HT-29 (cell line): ENCODE measurements at places on chromosomes 7 and 10. TPM values are rescaled to one million over a fixed set of nuclear protein-coding genes. Genes with fewer than 3 reads are reported as not detected.

DNA sequence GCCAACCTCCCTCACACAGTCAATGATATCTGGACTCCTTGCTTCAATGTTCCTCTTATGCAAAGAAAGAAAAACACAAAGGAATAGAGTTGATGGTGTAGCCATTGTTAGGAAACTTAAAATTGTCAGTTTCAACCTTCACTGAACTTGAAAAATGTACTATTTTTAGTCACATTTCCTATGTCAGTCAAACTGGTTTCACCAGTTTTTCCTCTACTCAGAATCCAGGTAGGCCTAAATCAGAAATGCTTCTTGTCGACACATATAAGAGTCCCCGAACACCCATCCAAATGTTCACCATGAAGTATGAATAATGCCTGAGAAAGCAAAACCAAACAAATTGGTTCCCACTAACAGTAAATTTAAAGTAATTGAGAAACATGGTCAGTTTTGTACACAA lies 42.4 kb upstream of the ZMYND11 start:
- DNase-seq = peak; percentile 62

GRCh38 chr7:121084748-121085336 lies 96.3 kb downstream of the CPED1 start:
- no peak for DNase-seq

DNA sequence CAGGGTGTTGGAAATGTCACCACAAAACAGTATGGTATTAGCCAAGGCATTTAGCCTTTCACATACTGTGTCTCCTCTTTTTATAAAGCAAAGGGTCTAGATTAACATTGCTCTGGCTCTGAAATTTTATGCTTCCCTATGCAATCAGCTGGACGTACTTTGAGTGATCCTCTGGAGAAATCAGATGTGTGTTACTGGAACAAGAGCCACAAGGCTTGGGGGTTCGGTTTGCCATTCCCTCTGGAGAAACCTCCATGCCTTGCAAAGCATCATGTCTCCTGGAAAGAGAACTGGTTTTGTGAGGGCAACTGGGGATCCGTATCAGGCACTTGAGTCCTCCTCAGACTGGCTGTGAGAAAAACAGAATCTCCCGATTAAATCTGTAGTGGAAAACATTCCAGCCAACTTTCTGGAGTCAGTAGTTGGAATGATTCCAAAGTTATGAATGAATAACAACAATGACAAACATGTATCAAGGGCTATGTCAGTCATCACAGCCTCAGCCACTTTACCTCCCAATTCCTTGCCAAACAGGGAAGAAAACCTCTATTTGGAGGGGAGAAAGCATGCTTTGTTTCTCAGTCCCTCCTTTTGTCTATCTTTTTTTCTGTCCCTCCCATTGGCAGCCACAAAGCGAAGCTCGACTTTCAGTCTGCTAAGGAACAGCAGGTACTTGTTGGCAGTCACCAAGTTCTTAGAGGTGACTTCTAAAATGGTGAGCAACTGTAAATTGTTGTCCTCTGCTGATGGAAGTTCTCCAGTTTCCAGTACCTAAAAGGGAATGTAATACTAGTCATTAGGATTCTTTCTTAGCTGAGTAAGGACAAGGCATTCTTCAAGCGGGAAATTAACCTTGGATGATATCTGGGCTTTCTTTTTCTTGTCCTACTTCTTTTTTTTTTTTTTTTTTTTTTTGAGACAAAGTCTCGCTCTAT lies 864.8 kb upstream of the AUTS2 start:
- no peak for DNase-seq

GRCh38 chr7:19930851-19931250 lies 157.4 kb upstream of the TMEM196 start:
- no peak for DNase-seq

Gene PHKG1
- 1.5 and 1.7 TPM in 2 replicates for total RNA-seq

DNA sequence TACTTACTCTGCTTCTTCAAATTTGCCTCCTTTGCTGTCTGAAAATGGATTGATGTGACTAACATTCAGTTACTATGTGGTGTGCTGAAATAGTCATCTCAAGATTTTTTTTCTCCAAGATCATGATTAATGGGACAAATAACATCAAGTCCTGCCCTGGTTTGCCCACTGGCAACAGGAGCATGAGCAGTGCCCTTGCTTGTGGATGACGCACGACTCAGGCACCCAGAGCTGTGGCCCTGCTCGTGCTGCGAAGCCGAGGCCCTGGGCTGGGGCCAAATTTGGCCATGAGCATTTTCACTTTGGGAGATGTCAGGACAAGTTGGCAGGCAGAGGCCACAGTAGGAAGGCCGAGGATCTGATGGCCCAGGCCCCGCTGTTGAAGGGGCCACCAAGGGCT lies 239.8 kb upstream of the IGFBP3 start:
- DNase-seq = no peak

- no peak for DNase-seq
Observed at GRCh38 chr10:72009425-72010081, 45.4 kb downstream of the CHST3 start.

DNA sequence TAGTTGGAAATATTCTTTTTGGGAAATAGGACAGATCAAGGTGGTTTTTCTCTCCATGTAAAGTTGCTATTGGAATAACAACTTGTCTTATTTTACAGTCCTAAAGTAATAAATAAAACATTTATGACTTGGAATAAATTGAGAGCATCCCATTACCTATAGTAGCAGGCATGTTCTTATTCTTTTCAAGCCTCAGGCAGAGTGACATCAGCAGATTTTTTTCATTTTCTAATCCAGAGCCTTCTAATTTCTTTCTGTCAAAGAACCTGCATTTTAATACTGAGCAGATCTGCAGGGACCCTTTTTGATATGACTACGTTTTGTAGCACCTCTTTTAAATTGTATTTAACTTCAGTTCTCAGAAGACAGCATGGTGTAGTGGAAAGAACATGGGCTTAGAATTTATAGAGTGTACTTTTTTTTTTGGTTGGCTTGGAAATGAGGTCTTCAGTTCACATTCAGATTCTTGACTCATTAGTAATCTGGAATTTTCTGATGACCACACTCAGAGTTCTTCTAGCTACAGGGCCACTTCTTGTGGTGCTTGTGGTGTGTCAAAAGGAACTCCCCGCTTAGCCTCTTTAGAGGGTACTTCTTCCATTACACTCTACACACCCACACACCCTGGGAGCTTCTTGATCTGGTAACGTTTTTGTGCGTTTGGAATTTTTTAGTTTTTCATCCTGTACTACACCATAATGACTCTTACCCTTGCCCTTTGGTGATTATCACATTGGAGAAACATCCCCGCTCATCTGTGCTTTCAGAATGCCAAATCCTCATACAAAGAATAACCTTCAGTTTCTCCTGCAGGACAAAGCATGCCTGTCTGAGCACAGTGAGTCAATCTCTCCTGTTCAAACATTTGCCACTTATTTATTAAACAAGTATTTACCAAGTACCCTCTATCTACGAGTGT lies 34.6 kb downstream of the AGK start:
- no peak for DNase-seq

Gene CPA1
- not detected in 2 replicates for total RNA-seq

DNA sequence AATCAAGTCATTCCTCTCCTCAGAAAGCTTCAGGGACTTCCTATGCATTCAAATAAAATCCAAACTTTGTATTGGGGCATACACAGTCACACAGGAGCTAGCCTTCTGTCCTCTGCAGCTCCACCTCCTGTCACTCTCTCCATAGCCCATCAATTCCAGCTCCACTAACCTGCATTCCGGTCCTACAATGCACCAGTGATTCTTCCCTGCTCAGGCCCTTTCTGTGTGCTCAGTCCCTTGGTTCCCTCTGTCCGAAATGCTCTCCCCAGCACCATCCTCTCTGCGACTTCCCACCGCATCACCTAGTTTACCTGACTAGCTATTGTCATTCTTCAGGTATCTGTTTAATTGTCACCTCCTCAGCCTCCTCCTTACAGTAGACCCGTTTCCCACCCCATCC lies 26.4 kb upstream of the YAE1 start:
- DNase-seq = no peak

DNA sequence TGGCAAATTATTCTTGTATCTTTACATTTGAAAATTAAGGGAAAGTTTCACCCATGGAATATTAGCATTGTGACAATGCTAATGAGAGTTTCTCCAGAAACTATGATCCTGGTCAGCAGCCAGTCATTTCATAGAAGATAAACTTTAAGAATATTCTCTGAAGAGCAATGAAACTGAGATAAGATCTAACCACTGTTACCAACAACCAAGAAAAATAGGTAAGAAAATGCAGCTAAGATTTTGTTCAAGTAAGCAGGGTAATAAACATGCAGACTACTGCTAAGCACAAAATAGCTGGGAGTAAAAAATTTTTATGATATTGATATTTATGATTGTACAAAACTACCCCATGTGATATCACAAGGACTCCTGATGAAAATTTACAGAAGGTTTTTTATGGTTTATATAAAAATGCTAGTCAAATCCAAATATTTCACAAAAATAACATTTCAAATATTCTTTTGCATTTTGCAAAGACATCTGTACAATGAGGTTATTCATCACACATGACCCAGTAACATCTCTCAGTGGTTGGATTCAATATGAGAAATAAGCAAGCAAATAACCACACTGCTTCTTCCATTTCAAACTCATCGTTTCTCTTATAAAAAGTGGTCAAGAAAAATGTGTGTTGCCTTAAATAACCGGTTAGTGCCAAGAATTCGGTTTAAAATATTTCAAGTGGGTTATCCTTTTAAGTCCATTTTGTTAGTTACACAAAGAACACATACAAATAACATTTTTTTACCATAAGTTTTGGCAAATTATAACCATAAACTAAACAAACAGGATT lies 251.6 kb downstream of the DIP2C start:
- no peak for DNase-seq

- DNase-seq = peak; percentile 62
Observed at GRCh38 chr10:75108684-75109458, 2.6 kb upstream of the SAMD8 start.

Gene FAM13C
- not detected in 2 replicates for total RNA-seq

DNA sequence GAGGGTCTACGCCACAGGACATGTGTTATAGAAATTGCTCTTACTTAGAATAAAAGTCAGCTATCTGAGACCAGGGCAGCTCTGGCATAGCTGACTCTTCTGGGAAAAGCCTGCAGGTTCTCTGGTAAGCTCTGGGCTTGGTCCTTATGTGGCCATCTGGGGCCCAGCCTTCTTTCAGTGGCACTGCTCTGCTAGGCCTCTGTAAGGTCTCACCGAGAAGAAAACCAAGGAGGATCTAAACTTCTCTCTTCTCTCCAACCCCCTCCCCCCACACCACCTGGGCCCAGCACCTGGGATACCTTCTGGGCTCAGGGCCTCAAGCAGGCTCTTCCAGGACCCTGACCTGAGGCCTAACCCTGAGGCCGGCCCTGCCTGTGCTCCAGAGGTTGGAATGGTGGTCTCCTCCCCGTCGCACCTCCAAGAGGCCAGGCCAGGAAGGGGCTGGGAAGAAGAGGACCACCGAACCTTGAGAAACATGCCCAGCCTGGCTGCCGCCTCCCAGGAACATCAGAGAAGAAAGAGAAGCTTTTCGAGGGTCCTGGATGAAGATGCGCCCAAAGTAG lies 323.6 kb downstream of the GFRA1 start:
- no peak for DNase-seq

GRCh38 chr10:31204090-31204489 lies 114.9 kb upstream of the ZEB1 start:
- DNase-seq = no peak

DNA sequence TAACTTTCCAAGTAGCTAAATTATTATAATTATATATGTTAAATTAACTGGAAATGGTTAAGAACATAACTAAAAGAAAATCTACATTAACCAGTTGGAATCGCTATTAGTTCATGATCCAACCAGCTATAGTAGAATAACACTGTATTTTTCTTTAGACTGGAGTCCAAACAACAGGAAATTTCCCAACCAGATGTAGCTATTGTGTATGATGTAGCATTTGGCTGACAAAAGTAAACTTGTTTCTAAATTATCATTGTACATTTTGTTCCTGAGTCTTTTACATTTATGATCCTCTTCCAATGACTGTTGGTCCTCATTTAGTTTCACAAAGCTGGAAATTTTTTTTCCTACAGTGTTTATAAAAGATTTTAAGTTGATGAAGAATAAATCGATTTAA lies 62.1 kb downstream of the PAPSS2 start:
- DNase-seq = no peak

Gene IMPDH1
- 188 and 199 TPM in 2 replicates for total RNA-seq
